Activated CD4-positive, alpha-beta memory T cell treated with anti-CD3 and anti-CD28 coated beads for 36 hours (primary cell): ENCODE measurements at places on chromosomes 16 and 17.
A peak's percentile ranks its signal among the peaks of the same experiment; 100 is the strongest.

DNA sequence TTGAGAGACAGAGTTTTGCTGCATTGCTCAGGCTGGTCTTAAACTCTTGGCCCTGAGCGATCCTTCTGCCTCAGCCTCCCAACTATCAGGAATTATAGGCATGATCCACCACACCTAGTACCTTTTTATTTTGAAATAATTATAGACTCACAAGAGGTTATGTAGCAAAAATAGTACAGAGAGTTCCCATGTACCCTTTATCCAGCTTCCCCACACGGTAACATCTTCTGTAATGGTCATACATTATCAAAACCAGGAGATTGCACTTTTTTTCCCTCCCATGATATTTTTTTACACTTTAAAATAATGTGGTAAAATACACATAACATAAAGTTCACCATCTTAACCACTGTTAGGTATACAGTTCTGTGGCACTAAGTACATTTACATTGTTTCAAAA is 28.8 kb upstream of the CACNG4 start:
- DNase-seq, result no peak

DNA sequence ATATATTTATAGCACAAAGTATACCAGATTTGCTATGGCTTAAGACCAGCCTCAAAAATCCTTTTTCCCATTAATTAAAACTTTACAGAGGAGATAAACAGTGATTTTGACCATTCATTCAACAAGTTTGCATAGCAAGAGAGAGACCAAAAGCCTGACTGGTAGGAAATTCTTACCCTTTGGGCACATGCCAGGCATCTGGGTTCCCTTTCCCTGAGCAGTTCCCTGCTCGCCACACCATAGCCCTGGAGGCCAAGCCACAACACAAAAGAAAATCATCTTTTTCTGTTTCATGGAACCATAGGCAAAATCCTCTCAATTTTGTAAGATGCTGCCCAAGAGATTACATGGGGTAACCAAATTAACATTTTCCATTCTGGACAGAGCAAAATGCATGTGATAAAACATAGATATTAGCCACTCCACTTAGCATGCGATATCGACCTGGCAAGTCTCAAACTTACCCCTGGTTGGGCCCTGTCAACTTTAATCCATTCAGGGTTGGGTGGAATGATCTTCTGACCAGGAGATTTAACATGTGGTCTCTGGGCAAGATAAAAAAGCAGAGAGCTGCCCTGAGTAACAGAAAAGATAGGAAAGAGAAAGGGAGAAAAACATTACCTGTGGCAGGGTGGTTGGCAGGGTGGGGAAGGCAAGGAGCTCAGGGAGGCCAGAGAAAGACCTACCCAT is 57.6 kb upstream of the B4GALNT2 start:
- no peak for DNase-seq

GRCh38 chr16:84746875-84747274 is 47.1 kb downstream of the USP10 start:
- no peak for DNase-seq

DNA sequence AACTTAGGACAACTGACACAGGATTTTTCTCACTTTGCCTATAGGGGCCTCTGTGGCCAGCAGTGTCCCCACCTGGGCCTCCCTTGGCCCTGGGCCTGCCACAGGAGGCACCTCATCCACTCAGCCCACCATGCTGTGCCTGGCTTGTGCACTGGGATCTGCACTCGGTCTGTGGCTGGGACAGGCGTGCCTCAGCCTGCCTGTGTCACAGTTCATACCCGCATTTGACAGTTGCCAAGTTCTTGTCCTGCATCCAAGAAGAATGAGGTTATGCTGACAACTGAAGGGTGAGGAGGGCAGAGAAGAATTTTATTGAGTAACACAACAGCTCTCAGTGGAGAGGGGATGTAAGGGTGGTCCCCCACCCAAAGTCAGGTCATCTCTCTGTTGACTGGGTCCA is 36.0 kb downstream of the ZFP90 start:
- DNase-seq, result no peak

DNA sequence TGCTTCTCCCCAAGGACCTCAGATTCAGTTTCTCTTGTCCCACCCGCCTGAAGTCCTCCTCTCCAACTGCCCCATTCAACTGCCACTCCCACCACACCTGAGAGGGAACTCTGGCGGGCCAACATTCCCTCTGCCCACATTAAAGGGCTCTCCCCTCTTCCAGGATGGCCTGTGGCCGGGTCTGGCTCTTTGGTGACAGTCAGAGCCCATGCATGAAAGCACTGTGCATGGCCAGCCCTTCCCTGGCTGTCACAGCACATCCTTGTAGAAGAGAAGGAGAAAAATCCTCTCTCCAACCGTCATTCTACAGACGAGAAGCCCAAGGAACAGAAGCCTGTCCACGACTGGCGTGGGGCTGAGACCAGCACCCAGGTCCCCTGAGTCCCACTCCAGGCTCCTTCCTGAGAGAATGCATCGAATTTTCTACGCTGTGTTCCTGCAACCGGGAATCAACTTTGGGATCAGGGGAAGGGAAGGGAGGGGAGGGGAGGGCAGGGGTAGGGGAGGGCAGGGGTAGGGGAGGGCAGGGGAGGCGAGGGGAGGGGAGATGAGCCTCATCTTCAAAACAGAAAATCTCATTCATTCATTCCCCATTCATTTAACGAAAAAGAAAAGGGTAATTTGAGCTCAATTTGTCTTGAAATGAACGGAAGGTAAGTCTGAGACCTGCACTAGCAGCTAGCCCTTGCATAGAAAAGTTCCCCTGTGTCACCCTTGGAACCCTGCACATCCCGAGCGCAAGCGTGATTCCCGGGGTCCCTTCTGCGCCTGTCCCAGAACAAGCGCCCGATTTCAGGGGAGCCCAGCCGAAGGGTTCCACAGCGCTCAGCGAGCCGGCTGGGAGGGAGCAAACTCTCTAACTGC is at the start of gene ABCC12:
Gene ABCC12 (minus strand): TSS at position 68 of the 864 bp plus-strand sequence. CDS start 9,569 bp downstream, outside the sequence.
- no peak for DNase-seq

GRCh38 chr17:68152161-68152571 is 95.7 kb upstream of the AMZ2 start:
- DNase-seq, result no peak

DNA sequence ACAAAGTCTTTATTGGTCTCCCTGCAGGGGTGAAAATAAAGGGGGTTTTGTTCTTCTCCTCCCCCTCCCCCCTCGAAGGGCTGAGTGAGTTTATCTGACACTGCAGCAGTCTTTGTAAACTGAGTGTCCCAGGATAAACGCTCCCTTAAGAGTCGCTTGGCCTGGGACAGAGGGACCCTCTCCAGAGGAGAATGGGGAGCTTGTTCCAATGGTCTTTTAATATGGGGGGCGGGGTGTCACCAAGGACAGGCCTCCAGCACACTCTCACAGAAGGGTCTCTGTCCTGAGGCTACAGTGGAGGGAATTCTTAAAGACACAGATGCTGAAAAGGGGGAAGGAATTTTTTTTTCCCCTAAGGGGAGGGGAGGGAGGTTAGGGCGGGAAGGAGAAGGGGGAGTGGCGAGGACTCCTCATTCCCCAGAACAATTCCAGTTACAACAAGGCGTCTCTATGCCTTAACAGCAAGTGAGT is 455.5 kb downstream of the SOX9 start:
- DNase-seq, result no peak

GRCh38 chr17:80220736-80221215 is 549 bp downstream of the SLC26A11 start:
- peak; percentile 19 for DNase-seq

DNA sequence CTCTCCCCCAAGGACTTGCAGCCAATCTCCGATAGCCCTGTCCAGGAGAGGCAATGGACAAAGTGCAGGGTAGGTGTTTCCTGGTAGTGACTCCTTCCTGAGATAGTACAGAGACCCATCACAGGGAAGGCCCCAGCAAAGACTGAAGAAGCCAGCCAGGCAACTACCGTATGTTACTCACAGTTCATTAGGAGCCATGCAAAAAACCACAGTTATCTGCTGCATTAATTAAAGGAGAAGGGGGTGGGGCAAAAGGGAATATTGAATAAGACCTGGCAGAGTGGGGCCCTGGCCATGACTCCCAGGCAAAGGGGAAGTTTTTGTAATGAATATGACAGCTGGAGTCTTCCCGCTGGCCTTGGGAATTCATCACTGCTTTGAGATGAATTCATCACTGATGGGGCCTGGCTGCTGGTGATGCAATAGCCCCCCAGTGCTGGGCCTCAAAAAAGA is 2.5 kb upstream of the SLC13A2 start:
- no peak for DNase-seq

- no peak for DNase-seq
Observed at GRCh38 chr16:13984794-13985193, 64.8 kb downstream of the ERCC4 start.

GRCh38 chr16:4805231-4805630 is 2.8 kb upstream of the ROGDI start:
- no peak for DNase-seq

- no peak for DNase-seq
Observed at GRCh38 chr17:41989702-41990419, 23.3 kb downstream of the CNP start.

- DNase-seq, result no peak
Observed at GRCh38 chr16:54177862-54178477, 108.6 kb downstream of the IRX3 start.

DNA sequence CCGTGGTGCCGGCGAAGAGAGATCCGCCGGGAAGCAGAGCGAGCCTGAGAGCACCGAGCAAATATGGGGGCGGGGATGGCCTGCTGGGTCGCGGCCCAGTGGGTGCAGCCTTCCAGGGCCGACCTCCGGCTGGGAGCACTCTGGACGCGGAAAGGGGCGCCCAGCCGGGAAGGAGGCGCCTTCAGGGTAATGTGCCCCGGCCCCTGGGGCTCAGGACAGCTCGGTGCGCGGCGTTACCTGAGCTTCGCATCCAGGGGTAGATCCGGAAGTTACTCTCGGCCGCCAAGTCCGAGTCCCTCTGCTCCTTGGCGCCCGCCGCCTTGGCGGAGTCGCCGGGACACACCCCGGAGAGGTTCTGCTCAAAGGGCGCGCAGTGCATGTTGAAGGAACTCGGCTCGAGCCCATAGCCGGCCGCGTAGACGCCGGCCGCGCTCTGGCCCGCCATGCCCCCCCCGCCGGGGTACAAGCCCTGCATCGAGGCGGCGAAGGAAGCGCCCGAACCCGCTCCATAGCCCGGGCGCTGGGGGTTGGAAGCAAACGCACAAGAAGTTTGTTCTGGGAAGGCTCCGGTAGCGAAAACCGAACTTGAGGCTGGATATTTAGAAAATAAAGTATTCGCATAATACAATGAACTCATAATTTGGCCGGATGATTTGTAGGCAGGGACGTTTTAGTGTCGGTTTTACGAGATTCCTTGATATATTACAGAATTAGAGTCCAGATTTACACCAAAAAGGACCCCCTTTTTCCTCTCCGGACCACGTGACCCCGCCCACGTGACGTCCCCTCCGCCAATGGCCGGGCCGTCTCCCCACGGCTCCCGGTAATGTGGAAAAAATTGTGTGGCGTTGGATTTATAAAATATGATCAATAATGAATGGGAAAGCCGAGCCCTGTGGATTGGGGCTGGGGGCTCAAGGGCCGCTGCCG is at the start of gene HOXB7:
Gene HOXB7 (minus strand): TSS at position 736 of the 930 bp plus-strand sequence. CDS start 99 bp downstream, at position 637.
- DNase-seq, result peak; percentile 78

DNA sequence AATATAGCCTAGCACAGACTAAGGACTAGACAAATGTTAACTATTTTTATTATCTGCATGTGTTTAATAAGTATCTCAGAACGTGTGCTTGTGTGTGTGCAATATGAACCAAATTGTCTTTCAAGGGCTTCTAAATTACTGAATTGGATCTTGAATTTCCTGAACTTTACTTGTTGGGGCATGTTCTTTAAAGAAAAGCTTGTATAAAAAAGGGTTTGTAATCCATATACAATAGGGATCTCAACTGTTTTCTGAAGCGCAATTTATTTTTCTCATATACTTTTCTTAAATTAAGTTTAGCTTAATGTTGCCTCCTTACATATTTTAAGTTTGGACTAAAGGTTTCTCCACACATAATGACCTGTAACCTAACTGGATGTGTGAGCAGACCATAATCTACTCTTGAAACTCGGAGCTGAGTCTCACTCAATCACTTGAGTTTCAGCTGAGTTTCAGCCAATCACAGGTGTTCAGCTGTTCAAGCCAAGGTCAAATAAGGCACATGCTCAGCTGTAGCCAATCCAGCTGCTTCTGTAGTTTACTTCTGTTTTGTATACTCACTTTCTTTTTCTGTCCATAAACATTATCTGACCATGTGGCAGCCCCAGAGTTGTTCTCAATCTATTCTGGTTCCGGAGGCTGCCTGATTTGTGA is 72.3 kb downstream of the CDK5R1 start:
- DNase-seq, result no peak

- no peak for DNase-seq
Observed at GRCh38 chr16:12896562-12896961, 4.8 kb upstream of the SHISA9 start.

- no peak for DNase-seq
Observed at GRCh38 chr16:71966932-71967331, 33.3 kb downstream of the PKD1L3 start.

GRCh38 chr16:12124742-12125141 is 148.2 kb downstream of the SNX29 start:
- no peak for DNase-seq

DNA sequence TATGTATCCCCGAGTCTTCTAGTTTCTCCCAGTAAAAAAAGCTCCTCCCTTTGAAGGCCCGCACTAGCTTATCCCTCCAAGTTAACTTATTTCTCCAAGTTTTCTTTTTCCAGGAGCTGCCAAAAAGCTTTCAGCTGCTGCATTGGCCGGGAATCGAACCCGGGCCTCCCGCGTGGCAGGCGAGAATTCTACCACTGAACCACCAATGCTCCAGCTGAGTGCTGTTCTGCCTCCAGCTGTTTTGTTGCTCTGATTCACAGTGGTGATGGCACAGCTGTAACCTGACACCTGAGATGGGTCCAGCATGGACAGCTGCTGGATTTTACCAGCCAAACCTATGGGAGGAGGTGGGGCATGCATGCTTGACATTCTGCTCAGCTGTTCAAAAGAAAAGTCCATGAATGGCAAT is 22.1 kb downstream of the VAC14 start:
- DNase-seq, result no peak

DNA sequence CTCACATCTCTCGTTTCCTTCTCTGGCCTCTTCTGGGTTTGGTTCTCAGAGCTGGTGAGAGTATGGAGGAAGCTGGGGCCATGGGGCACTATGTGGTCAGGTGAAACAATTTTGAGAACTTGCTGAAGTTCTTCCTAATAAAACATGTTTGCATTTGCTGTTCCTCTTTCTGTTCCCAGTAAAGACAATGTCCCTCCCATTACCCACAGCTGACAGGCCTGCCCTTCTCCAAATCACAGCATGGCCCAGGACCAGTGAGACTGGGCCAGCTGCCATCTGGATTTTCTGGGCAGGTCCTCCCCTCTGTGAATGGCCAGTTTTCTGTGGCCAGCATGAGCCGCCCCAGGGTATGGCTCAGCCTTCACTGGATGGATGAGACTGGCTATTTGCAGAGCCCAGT is at the start of gene CD300H:
Gene CD300H (minus strand): TSS at position 113 of the 400 bp plus-strand sequence.
- no peak for DNase-seq
